ENCODE measurements at places on chromosomes 4 and X. TPM values are rescaled to one million over a fixed set of nuclear protein-coding genes. Genes with fewer than 3 reads are reported as not detected.

GRCh38 chrX:38175139-38175538 is 45.5 kb downstream of the SRPX start:
- peak; percentile 40 for DNase-seq

DNA sequence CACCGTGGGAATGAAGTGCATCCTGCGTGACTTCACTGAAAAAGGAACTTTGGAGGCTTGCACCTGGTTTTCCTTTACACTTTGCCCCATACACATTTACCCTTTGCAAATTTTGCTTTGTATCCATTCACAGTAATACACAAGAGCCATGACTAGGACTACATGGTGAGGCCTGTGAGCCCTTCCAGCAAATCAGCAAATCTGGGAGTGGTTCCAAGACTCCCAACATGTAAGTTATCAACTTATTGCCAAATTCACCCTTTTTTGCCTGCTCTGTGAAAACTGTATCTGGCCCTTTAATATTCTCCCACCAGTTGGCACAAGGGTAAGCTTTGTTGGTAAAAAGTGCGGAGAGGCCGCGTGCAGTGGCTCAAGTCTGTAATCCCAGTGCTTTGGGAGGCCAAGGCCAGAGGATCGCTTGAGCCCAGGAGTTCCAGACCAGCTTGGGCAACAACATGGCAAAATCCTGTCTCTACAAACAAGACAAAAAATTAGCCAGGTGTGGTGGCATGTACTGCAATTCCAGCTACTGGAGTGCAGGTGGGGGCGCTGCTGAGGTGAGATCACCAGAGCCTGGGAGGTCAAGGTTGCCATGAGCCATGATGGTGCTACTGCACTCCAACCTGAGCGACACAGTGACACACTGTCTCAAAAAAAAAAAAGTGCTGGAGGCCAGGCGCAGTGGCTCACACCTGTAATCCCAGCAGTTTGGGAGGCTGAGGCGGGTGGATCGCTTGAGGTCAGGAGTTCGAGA is 5.0 kb downstream of the PRMT9 start:
- DNase-seq, result peak; percentile 8

CRMP1 gene
- 0.72 TPM for total RNA-seq

DNA sequence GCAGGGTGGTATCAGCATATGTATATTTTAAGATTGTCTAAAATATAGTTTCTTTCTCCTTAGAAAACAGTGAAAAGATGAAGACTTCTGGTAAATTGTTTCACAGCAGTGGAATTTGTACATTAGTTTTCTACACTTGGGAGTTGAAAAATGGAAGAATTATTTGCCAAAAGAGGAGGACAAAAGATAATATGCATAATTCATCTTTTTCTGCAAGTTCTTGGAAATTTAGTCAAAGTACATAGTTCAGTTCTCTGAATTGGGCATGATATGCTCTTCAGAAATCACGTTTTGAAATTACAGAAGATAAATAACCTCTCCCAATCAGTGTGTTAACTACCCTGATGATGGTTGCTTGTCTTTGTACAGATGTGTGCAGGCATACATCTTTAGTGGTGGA is 47.0 kb downstream of the RBPJ start:
- DNase-seq, result no peak

HHIP gene
- total RNA-seq, result 0.05 TPM

- no peak for DNase-seq
These were observed 25.6 kb downstream of the RPA4 start for GRCh38 chrX:96909291-96909690.

DNA sequence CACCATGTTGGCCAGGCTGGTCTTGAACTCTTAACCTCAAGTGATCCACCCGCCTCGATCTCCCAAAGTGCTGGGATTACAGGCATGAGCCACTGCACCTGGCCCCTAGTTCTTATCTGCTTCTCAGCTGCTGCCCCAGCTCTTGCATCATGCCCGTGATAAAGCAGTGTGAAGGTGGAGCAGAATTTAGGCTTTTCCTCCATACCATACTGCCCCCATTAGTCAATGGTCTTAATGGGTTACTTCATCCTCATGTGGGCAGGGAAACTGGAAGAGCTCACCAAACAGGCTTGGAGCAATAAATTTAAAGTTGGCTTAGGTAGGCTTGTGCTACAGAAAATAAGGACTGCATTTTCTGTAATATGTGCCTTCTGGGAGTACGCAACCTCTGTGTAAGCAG is 636.9 kb upstream of the BOD1L1 start:
- peak; percentile 20 for DNase-seq

DNA sequence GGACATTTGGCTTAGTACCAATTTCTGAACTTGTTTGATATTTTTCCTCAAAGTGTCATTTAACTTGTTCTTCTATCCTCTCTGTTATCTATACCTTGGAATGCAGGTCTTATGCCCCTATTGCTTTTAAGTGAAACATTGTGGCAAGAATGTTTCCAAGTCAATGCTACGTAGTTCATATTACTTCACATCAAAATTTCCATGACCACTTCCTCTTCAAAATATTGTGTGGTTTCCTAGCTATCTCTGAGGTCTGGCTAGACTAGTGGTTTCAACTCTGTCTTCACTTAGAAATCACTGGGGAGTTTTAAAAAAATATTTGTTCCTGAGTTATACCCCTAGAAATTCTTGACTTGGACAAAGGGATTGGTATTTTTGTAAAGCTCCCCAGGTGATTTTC is 20.2 kb upstream of the RASGEF1B start:
- no peak for DNase-seq

NKX3-2 gene
- 1.7 TPM for total RNA-seq

GABRG1 gene
- total RNA-seq, result not detected

GRCh38 chrX:41722816-41723618 is 964 bp upstream of the GPR82 start:
- no peak for DNase-seq

DNA sequence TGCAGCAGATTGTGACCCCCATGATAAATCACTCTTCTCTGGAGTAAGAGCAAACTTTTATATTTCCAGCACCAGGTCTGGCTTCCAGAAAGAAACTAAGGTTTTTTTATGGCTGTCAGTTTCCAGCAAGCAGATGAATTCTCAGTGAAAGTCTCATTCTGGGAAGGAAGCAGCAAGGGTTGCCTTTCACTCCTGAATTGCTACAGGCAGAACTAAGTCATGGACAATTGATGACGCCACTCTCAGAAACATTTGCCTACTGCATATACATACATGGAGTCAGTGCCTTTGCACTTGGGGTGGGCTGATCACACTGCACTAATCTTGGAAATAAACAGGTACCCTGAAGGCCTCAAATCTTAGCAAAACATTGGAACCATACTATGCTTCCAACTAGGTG is 80.0 kb downstream of the IL21 start:
- no peak for DNase-seq

- DNase-seq, result no peak
These were observed 155.6 kb upstream of the CXCL13 start for GRCh38 chr4:77450006-77450405.

MID2 gene
- total RNA-seq, result not detected

GRCh38 chr4:149493492-149493891 is 322.2 kb downstream of the IQCM start:
- DNase-seq, result no peak

DNA sequence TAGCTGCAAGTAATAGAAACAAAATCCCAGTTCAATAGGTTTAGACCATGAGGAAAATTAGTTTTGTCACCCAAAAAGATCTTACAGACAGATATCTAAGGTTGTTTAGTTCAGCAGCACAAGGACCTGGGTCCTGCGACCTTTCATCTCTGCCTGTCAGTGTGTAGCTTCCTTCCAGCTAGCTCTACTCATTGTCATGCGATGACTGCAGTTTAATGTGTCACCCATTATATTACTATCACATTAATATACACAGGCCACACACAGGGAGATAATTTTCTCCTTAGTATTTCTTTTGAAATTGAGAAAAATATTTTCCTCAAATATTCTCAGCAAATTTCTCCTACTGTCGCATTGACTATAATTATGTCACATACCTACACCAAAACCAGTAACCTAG is 232.1 kb upstream of the ARSJ start:
- DNase-seq, result no peak

HTR2C gene
- not detected for total RNA-seq

SULT1E1 gene
- not detected for total RNA-seq

SCRG1 gene
- 1.3 TPM for total RNA-seq

- DNase-seq, result no peak
These were observed 34.8 kb downstream of the IGFBP7 start for GRCh38 chr4:57075367-57075766.

- DNase-seq, result no peak
These were observed 12.3 kb downstream of the GPC4 start for GRCh38 chrX:133402830-133403625.

DNA sequence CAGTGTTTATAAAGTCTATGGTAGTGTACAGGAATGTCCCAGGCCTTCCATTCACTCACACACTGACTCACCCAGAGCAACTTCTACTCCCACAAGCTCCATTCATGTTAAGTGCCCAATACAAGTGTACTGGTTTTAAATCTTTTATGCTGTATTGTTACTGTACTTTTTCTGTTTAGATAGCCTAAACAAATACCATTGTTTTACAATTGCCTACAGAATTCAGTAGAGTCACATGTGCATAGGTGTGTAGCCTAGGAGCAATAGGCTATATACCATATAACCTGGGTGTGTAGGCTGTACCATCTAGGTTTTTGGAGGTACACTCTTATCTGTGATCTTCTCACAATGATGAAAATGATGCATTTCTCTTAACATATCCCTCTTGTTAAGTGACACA is 126.7 kb downstream of the DGKK start:
- DNase-seq, result no peak

DNA sequence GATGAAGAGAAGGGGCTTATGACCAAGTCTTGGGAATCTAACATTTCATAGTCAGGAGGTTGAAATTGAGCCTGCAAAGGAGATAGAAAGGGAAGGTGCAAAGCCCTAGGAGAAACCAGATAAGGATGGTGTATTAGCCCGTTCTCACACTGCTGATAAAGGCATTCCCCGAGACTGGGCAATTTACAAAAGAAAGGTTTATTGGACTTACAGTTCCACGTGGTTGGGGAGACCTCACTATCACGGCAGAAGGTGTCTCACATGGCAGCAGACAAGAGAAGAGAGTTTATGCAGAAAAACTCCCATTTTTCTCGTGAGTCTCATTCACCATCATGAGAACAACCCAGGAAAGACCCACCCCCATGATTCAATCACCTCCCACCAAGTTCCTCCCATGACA is 129.5 kb upstream of the LNX1 start:
- DNase-seq, result no peak

- no peak for DNase-seq
These were observed 256.1 kb upstream of the PITX2 start for GRCh38 chr4:110878956-110879355.

CD99L2 gene
- 37.7 TPM for total RNA-seq

- peak; percentile 55 for DNase-seq
These were observed 102.9 kb downstream of the TSPAN7 start for GRCh38 chrX:38664285-38664684.

DNA sequence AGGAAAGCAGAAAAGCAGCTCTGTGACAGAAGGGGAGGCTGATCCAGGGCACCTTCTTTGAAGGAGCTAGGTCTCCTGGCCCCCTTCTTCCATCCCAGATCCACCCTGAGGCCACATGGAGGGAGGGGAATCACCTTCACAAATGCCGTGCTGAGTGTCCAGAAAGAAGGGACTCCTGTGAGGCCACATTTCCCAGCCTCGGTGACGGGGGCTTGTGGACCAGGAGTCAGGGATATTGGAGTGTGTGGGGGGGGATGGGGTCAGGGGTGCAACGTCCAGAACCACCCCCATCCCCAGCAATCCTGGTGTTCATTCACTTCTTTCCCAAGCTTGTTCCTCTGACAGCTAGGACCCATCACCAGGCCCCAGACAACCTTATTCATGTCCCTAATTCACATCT is 4.7 kb downstream of the TIMM17B start:
- no peak for DNase-seq

IRF2 gene
- total RNA-seq, result 38.1 TPM

GRCh38 chr4:6022607-6023288 is 4.5 kb upstream of the C4orf50 start:
- no peak for DNase-seq

- DNase-seq, result no peak
These were observed 134.8 kb upstream of the LDB2 start for GRCh38 chr4:17033025-17033767.

DNA sequence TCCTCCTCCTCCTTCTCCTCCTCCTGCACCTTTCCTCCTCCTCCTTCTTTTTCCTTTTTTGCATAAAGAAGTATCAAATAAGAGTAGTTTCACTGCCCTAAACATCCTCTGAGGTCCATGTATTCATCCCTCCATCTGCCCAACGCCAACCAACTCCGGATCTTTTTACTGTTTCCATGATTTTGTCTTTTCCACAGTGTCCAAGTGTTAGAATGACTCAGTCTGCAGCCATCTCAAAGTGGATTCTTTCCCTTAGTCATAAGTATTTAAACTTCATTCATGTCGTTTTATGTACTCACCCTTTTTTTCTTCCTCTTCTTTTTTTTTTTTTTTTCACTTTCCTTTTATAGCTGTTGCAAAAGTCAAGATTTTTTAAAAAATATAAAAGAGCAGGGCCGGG is 12.9 kb downstream of the CSF2RA start:
- peak; percentile 2 for DNase-seq

- peak; percentile 77 for DNase-seq
These were observed at the start of gene ZC4H2 for GRCh38 chrX:64975989-64976672. TSS of gene ZC4H2 (minus strand) at chrX:64976450. CDS start at chrX:64976377, 73 bp downstream.

- DNase-seq, result no peak
These were observed 5.4 kb upstream of the PHOX2B start for GRCh38 chr4:41753942-41754341.

DNA sequence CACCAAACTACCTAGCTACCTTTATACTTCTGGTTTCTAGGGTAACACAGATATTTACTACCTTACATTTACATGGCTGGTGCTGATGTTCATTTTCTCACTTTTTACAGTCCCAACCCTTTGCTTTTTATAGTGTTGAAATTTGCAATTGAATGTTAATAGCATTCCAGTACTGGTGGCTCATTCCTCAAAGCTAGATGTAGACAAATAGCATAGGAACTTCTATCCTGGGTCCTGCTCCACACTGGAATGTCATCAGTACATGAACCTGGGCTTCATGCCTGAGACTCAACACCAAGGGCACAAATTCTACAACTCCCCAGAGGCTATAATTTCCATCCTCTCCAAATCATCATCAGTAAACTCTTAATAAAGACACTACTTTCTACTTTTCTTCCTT is 10.3 kb upstream of the TRMT2B start:
- no peak for DNase-seq

DNA sequence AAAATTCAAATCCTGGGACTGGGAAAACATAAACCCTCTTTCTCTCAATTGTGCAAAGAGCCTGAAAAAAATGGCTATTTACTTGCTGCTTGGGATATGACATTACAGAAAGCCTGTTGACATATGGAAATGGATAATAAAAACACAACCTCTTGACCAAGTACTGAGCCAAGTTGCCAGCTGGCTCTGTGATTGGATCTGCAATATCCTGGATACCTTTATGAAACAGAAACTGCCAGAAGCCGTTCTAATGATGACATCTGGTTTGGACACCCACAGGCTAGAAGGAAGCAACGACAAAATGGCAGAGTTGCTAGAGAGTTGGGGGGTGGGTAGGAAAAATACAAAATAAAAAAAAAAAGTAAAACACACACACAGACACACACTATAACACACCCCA is 481.4 kb downstream of the FAT4 start:
- no peak for DNase-seq

GPR50 gene
- total RNA-seq, result not detected
